ENCODE measurements at places on chromosomes 6 and 20.

DNA sequence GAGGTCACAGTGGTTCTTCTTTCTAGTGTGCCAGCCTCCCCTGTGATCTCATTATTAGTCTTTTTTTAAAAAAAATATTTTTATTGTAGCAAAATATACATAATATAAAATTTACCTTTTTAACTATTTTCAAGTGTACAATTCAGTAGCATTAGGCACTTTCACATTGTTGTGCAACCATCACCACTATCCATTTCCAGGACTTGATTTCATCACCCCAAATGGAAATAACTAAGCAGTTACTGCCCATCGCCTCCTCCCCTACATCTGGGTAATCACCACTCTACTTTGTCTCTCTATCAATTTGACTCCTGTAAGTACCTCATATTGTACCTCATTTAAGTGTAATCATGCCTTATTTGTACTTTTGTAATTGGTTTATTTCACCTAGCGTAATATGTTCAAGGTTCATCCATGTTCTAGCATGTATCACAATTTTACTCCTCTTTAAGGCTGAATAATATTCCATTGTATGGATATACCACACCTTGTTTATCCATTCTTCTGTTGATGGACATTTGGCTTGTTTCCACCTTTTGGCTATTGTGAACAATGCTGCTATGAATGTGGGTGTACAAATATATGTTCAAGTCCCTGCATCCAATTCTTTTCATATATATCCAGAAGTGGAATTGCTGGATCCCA, 68.6 kb upstream of the FYN start:
- DNase-seq, result no peak

DNA sequence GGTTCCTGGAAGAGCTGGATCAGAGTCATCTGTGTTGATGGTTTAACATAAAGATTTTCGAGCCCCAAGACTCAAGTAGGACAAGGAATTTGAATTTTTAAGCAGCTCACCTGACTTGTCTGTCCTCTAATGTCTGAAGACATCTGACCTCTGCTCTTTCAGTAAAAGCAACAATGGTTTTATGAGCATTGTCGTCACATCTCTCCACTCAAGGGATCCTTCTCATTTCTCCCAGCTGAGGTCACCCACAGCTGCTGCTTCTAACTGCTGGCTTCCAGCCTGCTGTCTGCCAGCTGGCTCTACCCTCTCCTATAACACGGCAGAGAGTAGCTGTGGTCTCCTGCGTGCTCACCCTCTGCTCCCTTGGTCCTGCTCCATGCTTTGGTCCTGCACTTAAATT, 24.7 kb upstream of the HDAC2 start:
- peak; percentile 42 for DNase-seq

DNA sequence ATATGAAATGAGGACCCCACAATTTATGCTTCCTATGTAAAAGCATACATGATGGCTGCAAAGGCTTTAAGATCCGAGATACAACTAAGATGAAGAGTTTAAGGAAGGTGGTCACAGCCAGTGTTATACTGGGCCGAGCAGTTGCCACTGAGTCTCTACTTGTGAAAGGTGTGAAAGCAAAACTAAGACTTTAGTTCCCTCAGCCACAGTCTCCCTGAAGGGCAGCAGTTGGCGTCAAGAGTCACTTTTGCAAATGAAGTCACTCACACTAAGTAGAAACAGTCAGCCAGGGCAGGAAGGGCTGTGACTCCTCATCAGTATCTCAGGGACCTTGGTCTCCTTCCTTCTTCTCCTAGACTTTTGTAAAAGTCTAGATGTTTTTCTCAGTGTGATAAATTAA, 191.6 kb upstream of the MCHR2 start:
- DNase-seq, result no peak

- no peak for DNase-seq
Measured at GRCh38 chr20:38229376-38230252, 30.9 kb downstream of the KIAA1755 start.

DNA sequence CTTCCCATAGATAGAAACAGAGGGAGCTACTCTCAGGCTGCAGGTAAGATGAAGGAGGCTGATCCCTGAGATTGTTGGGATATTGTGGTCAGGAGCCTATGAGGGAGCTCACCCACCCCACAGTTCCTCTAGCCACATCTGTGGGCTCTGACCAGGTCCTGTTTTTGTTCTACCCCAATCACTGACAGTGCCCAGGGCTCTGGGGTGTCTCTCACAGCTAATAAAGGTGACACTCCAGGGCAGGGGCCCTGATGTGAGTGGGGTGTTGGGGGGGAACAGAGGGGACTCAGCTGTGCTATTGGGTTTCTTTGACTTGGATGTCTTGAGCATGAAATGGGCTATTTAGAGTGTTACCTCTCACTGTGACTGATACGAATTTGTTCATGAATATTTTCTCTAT, 2.8 kb downstream of the HLA-F start:
- no peak for DNase-seq

- no peak for DNase-seq
Measured at GRCh38 chr6:8047541-8048292, 16.5 kb downstream of the BLOC1S5 start.

DNA sequence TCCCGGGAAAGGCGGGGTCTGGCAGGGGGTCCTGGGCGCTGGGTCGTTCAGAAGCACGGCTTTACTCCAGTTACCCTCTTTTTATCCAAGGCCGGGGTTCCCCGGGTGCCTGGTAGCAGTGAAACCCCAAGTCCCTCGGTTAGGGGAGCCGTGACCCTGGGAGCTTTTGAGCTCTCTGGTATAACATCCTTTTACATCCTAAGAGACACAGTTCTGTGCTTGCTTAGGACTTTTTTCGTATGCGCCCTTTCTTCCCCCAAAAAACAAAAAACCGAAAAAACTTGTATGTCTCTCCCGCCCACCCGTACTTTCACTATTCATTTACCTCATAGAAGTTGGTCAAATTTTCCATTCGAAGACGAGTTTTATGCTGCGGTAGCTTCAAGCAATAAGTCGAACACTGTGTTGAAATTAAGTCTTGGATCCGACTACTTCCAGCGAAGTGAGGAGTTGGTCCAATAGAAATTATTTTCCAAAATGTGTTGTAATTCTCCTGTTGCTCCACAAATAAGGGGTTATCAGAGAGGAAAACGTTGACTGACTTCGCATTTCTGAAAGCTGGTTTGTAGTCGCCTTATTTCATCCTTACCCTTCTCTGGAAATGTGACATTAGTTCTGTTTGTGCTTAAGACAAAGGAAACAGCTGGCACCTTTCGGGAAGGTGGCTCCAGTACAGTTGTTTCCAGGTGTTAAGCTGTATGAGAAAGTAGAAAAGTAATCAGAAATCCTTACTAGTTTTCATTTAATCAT, 816 bp upstream of the MAN1A1 start:
- DNase-seq, result no peak

DNA sequence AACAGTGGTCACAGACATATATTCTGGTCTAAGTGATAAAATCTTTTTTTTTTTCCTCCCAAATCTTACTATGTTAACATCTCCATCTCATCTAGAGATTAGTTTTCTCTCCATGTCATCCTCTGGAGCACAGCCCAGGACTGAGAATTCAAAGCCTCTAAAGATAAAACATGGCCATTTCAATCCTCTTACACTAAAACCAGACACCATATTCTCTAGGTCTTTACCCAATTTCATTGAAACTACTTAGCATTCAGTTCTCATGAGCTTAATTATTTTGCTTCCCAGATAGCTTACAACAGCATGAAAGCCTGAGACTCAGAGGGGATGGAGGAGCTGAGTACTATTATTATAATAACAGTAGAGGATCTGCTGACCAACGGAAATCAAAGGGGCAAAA, 92.7 kb downstream of the FARS2 start:
- no peak for DNase-seq

DNA sequence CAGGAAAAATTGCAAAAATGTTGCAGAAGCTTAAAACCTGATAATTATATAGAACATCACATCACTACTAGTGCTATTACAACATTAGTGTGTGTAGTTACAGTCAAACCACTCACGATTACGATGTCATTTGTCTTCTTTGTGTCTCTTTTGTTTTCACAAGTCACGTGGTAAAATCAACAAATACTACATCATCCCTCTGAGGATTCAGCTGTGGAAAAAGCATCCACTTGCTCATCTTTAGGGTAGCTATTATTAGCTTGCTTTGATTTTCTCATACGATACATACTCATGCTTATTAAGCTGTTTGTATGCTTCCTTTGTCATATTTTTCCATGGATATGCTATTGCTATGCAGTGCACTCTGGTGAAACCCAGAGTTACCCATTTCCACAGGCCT, 22.2 kb upstream of the ATXN1 start:
- DNase-seq, result no peak

DNA sequence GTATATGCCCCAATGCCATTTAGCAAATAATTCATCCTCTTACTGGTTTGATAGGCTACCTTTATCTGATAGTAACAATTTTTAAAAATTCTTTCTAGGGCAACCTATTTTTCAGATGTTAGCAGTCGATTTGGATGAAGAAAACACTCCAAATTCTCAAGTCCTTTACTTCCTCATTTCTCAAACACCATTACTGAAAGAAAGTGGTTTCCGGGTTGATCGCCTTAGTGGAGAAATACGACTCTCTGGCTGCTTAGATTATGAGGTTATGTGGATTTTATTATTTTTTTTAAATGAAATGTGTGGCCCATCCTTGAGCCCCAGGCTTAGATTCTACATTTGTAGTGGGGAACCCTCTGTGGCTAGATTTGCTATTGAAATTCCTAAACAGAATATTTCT, 26.3 kb downstream of the CDH26 start:
- DNase-seq, result no peak

GRCh38 chr6:33857093-33857931, 53.5 kb upstream of the MLN start:
- no peak for DNase-seq

- no peak for DNase-seq
Measured at GRCh38 chr6:44650495-44650894, 263.0 kb downstream of the CDC5L start.

DNA sequence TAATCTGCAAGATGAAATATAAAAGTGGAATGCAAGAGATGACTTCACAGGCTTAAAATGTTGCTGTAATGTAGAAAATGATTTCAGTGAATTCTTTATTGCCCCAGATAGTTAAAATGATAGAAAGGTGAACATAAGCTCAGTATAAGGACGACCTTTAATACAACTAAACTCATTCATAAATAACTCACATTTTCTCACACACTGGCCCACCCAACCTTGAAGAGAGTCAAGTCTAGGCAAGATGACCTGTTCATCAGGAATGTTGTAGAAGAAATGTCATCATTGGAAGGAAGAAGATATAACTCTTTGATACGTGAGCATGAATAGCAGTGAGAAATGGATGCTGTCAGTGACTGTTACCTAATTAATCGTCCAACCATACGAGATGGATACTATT, 111.1 kb upstream of the SASH1 start:
- no peak for DNase-seq

DNA sequence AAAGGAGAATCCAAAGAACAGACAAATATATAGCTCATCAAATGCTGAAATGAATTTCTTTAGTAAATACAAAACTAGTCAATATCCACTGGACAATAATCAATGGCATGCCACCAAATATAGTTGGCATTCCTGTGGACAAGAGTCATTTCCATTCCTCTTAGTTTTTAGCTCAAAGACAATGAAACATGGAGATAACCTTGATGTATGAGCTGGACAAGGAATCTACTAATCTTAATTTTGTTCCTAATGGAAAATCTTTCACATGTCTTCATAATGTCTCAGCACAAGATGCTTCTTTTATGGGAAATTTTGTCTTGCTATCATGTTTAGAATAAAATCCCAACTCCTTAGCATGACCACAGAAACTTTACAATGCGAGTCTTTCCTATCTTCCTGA, 87.8 kb downstream of the PFDN4 start:
- no peak for DNase-seq

- DNase-seq, result no peak
Measured at GRCh38 chr6:100008857-100009256, 14.8 kb upstream of the MCHR2 start.

GRCh38 chr20:1945660-1946059, 48.2 kb downstream of the PDYN start:
- DNase-seq, result no peak

DNA sequence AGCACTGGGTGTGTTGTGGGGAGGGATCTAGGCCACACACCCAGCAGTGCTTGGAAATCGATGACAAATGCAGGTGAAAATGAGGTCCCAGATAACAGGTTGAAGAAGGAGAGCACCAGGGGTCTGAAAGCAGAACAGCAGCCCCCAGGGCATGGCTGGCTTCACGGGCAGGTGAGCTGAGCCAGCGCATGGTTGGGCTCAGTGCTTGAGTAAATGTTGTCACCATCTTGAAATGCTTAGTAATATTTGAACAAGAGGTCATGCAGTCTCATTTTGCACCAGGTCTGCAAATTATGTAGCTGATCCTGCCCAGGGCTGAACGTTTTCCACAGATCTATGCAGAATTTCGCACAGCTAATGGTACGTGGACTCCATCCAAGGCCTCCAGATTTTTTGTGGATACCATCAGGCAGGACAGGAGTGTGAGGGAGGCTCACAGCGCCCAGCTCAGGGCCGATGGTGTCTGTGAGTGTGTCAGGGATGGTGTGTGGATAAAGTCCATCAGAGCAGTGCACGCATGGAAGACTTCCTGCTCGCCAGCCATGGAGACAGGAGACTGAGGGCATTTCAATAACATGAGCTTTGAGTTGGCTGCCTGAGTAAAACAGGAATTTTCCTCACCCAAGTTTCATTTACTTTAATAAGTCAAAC, 53.1 kb upstream of the SNX9 start:
- no peak for DNase-seq

- no peak for DNase-seq
Measured at GRCh38 chr20:63700199-63701050, 4.0 kb downstream of the TNFRSF6B start.

- no peak for DNase-seq
Measured at GRCh38 chr6:62980093-62980492, 231.2 kb upstream of the FKBP1C start.

DNA sequence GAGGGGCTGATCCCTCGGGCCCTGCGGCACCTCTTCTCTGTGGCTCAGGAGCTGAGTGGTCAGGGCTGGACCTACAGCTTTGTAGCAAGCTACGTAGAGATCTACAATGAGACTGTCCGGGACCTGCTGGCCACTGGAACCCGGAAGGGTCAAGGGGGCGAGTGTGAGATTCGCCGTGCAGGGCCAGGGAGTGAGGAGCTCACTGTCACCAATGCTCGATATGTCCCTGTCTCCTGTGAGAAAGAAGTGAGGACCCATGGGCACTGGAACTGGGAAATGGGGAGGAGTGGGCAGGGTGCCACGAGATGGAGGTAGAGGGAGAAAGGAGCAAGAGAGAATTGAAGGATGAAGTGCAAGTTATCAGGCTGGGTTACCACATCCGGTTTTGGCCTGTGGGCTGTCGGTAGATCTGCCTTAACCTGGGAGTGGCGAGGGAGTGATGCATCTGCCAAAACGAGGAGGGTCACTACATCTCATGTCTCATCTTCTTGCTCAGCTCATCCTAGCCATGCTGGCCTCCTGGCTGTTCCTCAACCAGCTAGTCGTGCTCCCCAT, 5.4 kb upstream of the PHF1 start:
- no peak for DNase-seq

DNA sequence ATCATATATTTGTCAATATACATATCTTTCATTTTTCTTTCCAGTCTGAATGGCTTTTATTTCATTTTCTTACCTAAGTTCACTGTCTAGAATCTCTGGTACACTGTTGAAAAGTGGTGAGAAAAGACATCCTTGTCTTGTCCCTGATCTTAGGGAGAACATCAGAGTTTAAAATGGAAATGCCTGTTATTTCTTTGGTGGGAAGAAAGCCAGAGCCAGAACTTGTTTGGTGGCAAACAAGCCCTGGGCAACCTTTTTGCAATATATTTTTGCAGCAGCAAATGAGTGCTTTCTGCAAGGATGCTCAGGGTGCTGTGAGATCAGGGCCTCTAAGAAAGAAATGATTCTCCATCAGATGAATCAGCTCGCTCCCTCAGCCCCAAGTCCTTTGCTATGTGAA, 156.6 kb downstream of the RALGAPA2 start:
- DNase-seq, result no peak

- no peak for DNase-seq
Measured at GRCh38 chr20:384723-385122, 4.2 kb downstream of the TRIB3 start.
